ENCODE measurements at places on chromosomes 5 and 9. TPM values are rescaled to one million over a fixed set of nuclear protein-coding genes. Genes with fewer than 3 reads are reported as not detected.

Gene EGR1
- 64.2 TPM for total RNA-seq

Gene DOK3
- total RNA-seq = 0.52 TPM

Gene C9
- not detected for total RNA-seq

Gene HTR1A
- not detected for total RNA-seq

Gene PCDHGA3
- total RNA-seq = not detected

Gene BASP1
- 0.48 TPM for total RNA-seq

Gene SV2C
- total RNA-seq = 0.02 TPM

Gene TAS2R1
- not detected for total RNA-seq

Gene ITK
- total RNA-seq = 240 TPM
